ENCODE measurements at places on chromosomes 4 and X.

- DNase-seq: no peak
These were observed 207.5 kb upstream of the FAM9B start for GRCh38 chrX:9241427-9241826.

- no peak for DNase-seq
These were observed 4.0 kb downstream of the COL25A1 start for GRCh38 chr4:109298279-109299010.

DNA sequence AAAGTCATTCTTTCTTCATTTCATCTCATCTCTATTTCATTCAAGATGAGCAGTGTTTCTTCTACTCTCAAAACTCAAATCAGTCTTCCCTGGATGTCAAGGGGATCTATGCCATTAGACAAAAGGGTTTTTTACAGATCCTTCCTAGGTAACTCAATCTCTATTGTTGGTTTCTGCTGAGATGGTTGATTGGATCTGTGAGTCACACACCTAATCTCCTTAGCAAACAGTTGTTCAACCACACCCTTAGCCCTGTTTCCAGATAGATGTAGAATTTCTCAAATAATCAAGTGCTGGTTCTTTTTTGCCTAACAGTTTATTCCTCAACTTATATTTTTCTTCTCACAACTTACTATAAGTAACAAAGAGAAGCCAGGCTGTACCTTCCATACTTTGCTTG is 200.5 kb downstream of the KDR start:
- no peak for DNase-seq

DNA sequence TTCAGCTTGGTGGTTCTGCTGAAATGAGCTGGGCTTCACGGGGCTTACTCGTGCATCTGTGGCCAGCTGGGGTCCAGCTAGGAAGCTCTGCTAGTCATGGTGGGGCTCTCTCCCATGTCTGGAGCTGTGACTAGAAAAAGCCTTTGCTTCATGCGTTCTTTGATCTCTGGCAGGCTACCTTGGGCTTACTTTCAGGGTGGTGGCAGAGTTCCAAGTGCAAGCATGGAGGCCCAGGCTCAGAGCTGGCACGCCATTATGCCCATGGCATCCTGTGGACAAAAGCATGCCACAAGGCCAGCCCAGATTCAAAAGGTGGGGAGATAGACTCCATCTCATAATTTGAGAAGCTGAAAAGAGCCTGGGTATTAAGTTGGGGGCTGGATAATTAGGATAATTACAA is 55.4 kb upstream of the GBA3 start:
- DNase-seq: no peak

- DNase-seq: no peak
These were observed 18.6 kb upstream of the TEX13B start for GRCh38 chrX:108000751-108001150.
